ENCODE measurements at places on chromosomes 16 and 17.

DNA sequence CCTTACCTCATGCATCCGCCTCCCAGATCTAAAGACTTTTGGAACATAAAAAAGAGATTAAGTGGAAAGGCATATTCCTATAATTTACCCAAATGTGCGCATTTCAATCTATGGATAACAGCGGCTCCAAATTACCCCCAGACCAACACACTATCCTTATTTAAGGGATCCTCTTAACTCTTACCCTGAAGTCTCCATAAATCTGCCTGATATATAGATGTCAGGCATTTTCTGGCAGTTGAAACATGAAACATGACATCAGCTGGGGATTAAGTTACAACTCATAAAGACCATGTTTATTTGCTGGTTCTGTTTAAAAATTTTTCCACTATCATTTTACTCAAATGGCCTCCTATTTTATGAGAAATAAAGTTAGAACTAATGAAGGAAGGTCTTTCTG, 478.5 kb upstream of the SALL1 start:
- no peak for DNase-seq

DNA sequence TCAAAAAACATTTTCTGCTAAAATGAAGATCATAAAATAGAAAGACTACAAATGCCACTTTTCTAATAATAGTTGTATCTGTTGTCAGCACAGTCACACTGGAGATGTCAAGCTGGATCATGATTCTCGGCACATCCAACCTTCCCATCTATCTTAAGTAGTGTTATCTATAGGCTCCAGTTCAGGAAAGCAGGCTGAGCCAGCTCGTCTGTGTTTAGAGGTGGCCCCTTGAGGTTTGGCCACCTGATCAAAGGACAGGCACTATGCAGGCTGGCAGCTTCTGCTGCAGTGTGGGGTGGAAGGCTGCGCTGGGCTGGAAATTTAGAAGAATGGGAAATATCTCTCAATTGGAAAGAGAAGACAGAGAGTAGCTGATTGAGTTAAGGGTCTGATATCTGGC, 32.4 kb downstream of the SMYD4 start:
- DNase-seq, result no peak

DNA sequence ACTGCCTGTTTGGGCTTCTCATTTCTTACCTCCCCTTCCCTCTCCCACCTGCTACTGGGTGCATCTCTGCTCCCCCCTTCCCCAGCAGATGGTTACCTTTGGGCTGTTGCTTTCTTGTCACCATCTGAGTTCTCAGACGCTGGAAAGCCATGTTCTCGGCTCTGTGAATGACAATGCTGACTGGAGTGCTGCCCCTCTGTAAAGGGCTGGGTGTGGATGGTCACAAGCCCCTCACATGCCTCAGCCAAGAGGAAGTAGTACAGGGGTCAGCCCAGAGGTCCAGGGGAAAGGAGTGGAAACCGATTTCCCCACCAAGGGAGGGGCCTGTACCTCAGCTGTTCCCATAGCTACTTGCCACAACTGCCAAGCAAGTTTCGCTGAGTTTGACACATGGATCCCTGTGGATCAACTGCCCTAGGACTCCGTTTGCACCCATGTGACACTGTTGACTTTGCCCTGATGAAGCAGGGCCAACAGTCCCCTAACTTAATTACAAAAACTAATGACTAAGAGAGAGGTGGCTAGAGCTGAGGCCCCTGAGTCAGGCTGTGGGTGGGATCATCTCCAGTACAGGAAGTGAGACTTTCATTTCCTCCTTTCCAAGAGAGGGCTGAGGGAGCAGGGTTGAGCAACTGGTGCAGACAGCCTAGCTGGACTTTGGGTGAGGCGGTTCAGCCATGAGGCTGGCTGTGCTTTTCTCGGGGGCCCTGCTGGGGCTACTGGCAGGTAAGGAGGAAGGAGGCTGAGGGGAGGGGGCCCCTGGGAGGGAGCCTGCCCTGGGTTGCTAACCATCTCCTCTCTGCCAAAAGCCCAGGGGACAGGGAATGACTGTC, at the start of gene CD68:
TSS of gene CD68 (plus strand) at position 638 of the 833 bp plus-strand sequence. CDS start at position 678, 40 bp downstream.
- peak; percentile 81 for DNase-seq

DNA sequence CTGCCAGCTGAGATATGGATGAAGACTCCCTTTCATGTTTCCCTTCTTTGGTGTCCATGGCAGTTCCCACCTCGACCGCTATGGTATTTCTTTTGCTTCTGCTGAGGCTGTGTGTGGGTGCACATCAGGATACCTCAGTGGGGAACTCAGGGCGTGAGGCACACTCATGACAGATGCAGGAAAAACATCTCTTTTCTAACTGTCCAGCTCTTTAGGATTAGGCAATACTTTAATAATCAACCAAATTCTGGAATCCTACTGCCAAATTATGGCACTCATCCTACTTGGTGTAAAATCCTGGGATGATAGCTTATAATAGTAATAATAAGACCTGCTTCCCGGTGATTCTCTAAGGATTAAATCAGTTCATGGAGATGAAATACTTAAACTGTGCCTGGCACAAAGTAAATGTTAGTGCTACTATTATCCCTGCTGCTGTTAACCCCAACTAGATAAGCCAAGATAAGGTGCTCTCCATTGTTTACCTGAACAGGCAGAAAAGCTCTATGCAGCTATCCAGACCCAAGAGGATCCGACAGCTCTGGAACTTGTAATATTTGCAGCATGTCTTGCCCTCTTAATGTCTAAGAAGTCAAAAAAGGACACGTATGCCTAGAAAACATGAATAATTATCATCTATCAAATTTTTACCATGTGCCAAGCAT, 543.3 kb downstream of the WWOX start:
- no peak for DNase-seq

- no peak for DNase-seq
Observed at GRCh38 chr17:45828171-45828570, 16.5 kb upstream of the SPPL2C start.

DNA sequence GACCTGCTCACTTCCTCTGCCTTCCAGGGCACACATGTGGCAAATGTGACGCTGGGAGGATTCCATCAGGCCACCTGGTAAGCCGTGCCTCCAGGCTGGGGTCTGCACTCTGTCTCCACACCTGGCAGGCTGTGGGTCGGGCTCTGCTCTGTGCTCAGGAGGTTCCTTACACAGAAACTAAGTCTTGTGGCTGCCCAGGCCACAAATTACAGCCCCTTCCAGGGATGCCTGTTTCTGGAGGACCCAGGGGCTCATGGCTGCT, 58.2 kb downstream of the RMI2 start:
- DNase-seq, result no peak

DNA sequence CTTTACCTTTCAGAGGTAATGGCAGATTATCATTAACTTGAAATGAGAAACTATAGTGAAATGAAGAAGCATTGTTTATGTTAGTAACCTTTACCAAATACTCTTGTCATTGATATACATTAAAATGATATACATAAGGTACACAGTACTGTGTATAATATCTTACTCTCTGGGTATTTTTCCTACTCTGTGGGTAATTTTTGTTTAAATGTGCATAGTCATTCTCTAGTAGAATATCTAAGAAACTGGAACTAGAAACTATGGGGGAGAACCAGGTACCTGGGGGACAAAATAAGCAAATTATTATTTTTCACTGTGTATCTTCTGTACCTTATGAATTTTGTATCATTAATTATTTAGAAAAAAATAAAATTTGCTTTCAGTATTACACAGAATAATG, 20.6 kb upstream of the PHAF1 start:
- DNase-seq, result no peak

DNA sequence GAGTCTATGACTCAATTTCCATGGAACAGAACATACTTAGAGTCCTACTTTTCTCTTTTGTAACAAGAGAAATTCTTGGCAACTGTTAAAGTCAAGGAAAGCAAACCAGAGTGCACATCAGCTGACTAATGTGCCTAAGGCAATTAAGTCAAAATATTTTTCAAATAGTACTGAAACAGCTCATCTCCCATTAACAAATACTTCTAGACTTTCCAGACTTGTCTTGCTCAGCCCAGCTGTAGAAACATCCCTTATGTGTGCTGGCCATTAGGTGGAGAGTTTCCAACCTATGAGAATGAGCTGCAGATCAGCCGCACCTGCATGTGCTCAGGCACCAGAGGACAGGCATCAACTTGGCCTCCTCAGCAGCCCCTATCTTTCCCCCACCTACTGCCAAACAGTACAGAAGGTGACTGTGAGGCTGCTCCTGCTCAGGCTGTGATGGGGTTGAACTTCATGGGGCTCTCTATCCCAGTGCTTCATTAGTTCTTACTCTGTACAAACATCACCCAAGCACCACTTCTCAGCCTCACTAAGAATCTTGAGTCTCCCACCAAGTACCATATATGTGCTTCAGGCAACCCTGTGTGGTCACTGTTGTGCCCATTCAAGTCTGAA, 32.2 kb downstream of the TEX2 start:
- DNase-seq, result no peak

DNA sequence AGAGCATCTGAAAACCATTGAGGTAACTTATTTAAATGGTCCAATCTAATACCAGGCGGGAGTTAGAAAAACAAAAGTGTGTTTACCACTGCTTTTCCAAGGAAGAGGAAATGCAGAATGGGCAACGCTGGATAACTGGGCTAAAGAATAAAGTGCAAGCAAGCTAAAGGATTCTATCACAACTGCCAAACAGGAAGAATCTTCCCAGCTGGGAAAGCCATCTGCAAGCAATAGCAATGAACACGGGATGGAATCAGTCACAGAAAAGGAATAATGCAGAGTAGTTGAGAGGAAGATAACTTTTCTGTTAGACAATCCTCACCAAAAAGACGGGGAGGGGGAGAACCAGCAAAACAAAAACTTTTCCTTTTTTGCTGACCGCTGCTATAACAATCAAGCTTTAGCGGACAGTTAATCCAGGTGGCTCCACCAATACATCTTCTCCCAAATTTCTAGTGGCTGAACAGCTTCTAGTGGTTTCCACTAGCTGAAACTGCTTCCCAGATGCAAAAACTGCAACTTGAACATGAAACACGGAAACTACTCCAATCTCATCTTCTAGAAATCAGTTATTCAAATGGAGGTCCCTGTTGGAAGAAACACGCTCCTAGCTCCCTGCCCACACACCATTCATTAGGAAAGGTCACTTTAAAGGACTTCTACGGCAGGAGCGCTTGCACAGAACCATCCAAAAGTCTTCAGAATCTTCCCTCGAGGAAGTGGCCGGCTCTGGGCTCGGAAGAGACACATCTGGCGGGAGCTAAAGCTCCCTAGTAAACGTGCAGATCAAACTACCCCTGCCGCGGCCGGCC, 929 bp downstream of the TMEM11 start:
- no peak for DNase-seq

- no peak for DNase-seq
Observed at GRCh38 chr17:21214777-21215541, 998 bp upstream of the TMEM11 start.

All from 8988T (cell line).